Caco-2 (cell line): ENCODE measurements at places on chromosomes 5 and 9. TPM values are rescaled to one million over a fixed set of nuclear protein-coding genes. Genes with fewer than 3 reads are reported as not detected.

- DNase-seq, result no peak
- H3K4me3 ChIP-seq, result no peak overlapping the region
- no peaks in the 10 kb centered on the region for H3K36me3 ChIP-seq
Observed at GRCh38 chr5:132817011-132817410, 3.9 kb downstream of the SOWAHA start.

GRCh38 chr5:72314571-72315172 is 5.4 kb downstream of the MRPS27 start:
- H3K27ac ChIP-seq, result no peak overlapping the region
- no peak overlapping the region for H3K4me3 ChIP-seq
- H3K27me3 ChIP-seq, result no peaks in the 10 kb centered on the region
- H3K4me1 ChIP-seq, result peaks cover 4% of the 10 kb centered on the region; the same call in 1 of the 2 replicates
- 0 out of 2 replicates have a peak, but pooled peaks cover 1% of the 10 kb centered on the region for H3K36me3 ChIP-seq
- no peak for DNase-seq

DNA sequence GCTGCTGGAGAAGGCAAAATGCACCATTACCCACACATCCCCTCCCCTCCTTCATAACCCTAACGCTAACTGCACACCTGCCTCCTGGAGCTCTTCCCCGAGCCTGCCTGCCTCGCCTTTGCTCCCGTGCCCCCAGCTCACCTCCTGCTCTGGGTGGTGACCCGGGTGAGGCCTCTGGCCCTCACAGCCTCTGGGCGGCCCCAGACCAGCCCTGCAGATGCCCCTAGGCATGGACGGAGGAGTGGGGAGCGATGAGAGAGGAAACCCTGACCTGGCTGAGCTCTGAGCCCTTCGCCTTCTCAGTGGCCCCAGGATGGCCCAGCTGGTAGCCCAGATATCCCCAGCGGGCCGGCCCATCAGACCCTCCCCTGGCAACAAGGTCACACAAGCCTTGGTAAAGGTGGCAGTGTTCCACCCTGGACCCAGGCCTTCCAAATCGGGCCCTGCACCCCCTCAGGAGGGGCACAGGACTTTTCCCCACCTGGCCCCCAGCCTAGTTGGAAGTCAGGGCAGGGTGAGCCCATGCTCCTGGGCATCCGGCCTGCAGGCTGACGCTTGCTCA is 14.5 kb upstream of the CAMSAP1 start:
- H3K27ac ChIP-seq, result no peak overlapping the region
- no peaks in the 10 kb centered on the region; the same call in 1 of the 2 replicates for H3K36me3 ChIP-seq
- H3K27me3 ChIP-seq, result no peaks in the 10 kb centered on the region
- H3K4me3 ChIP-seq, result no peak overlapping the region
- no peaks in the 10 kb centered on the region for H3K4me1 ChIP-seq

Gene RCL1
- total RNA-seq, result 15.1 and 15.7 TPM in 2 replicates

Gene CATSPER3
- 0.46 and 0.61 TPM in 2 replicates for total RNA-seq
